ENCODE measurements at places on chromosomes 11 and 22.

- no peak for DNase-seq
Measured at GRCh38 chr11:85898456-85898855, 43.3 kb downstream of the CCDC83 start.

DNA sequence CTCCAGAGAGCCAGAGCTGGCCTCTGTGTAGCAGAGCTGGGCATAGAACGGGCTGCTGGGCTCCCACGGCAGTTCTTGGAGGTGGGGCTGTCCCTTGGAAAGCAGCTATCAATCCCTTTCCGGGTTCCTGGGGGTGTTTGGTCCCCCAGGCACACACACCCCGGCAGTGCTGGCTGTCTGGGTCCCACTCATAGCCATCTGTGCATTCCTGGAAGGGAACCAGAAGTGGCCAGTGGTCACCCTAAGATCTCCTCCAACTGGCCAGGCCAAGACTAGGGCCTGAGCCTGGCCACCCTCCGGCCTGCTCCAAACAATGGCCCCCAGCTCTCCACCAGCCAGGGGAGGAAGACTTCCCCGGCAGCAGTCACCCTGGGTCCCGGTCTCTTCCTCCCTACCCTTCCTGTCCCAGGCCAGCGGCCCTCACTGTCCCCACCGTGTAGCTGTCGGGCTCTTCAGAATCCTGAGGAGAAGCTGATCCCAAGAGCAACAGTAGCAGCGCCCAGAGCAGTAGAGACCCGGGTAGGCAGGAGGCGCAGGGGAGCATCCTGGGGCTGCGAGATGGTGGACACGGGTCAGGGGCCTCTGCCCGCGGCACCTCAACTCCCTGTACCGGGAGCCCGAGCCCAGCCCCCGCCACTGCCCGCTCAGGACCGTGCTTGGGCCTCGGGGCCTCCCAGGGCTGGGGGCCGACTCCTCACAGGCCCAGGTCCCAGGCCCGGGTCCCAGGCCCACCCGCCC lies 620 bp downstream of the EFEMP2 start:
- DNase-seq, result no peak

DNA sequence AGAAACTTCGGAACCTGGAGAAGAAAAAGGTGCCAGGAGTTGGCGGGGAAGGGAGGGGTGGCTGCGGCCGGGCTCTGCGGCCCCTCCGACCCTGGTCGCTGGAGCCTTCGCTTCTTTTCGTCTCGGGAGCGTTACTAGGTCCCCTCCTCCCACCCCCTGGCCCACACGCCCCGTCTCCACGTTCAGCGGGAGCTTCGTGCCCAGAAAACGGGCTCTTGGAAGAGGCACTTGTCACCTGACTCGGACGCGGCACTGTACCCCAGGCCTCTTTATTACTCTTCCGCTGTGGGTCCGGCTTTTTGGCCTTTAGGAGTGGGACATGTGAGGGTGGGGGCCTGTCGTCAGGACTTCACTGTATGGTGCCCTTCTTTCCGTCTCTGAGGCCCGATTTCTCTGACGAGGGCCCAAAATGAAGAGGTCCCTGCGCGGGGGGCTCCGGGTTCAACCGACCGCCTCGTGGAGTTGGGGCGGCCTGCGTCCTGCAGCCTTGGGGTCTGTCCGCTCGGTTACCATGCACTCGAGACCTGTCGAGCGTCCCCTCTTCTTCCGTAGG lies 1.2 kb downstream of the CAPRIN1 start:
- DNase-seq, result no peak

GRCh38 chr22:27513021-27513420 lies 288.5 kb downstream of the MN1 start:
- DNase-seq, result no peak

DNA sequence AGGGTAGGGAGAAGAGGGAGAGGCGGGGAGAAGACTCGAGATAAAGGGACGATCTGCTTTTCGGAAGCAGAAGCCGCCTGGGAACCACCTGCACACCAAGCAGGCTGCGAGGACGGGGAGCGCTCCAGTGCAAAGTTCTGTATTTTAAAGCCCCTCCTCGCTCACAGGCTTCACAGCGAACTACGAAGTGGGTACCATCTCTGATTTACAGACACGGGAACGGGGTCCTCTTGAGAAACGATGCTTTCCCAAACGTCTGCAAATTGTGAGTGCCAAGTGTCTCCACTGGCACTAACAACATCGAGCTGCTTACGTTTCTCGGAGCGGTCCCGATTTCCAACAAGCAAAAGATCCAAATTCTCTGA lies 700 bp upstream of the STX3 start:
- no peak for DNase-seq

DNA sequence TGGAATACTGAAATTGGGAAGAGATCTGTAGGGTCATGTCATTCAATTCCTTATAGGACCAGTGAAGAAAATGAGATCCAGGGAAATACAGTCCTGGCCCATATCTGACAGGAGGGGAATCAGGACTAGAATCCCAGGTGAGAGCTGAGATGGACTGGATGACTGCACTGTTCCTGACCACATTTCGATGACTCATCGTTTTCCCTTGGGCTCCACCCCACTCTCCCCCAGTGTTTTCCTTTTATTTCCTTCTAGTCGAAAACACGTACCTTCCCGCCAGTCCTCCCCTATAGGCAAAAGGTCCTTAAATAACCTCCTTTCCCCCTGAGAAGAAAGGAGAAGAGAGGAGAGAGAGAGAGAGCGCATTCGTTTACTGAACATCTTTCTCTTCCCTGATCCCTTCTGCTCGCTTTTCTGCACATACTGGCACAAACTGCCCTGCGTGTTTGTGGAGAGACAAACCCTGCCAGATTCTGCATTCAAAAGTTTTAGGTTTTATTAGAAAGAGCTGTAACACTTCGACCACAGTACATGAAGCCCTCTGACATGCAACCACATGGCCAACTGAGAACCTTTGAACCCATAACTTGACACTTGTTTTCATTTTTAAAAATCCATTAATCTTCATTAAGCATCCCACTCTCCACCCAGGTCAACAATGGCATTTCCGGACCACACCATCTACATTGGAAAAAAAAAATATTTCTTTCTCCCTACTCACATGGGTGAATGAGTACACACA lies 565.7 kb downstream of the METTL15 start:
- DNase-seq, result no peak

DNA sequence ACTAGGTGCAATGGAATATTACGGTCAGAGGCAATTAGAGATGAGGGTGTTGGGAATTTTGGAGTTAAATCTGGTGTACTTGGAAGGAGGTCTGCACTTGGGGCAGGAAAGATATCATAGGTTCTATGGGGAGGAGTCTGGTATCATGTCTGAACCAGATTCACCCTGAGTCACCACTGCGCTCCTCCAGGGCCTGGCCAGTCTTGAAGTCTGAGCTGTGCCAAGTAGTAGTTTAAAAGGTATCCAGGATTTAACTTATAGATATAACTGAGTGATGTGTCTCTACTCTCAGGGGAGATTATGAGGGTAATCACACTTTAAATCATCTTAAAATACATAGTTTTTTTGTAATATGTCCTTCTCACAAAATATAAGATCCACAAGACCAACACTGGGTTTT lies 6.6 kb downstream of the CNGA4 start:
- DNase-seq, result no peak

- DNase-seq, result no peak
Measured at GRCh38 chr11:62555464-62556107, 9.0 kb upstream of the AHNAK start.

GRCh38 chr22:49884503-49885260 lies 31.0 kb downstream of the ZBED4 start:
- DNase-seq, result no peak

- no peak for DNase-seq
Measured at GRCh38 chr22:47112994-47113852, 350.8 kb downstream of the TBC1D22A start.

DNA sequence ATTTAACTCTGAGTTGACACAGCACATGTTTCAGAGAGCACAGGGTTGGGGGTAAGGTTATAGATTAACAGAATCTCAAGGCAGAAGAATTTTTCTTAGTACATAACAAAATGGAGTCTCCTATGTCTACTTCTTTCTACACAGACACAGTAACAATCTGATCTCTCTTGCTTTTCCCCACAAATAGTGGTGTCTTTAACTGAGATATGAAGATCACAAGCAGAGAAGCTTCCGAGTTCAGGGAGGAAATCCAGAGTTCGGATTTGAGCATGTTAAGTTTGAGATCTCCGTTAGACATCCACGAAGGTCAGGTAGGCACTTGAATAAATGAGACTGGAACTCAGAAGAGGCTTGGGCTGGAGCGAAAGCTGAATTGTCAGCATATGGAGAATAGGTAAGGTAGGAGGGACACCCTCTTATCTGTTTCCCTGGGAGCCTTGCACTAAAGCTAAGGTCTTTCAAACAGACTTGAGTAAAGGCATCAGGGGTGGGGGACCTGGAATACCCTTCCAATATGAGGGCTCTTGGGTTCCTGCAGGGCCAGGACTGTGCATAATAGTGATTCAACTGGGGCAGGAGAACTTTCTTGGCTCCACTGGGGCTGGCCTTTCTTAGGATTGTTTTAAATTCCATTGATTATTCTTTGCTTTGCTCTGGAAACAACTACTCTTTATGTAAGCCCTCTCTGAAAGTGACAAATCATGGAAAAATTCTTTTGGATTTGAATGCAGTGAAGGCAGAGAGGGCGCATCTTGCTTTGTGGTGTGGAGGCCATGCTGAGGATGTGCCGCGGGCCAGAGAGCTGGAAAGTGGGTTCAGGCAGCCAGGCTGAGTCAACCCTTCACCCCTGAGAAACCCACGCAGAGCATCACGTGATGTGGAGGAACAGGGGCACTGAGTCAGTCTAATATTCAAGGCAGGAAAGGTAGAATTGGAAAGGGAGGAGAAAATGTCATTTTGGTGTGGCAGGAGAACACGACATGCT lies 62.7 kb upstream of the AMPD3 start:
- DNase-seq, result no peak

- no peak for DNase-seq
Measured at GRCh38 chr11:45089251-45089650, 57.2 kb upstream of the PRDM11 start.

- no peak for DNase-seq
Measured at GRCh38 chr22:19713650-19714311, 522 bp upstream of the SEPTIN5 start.

- peak; percentile 26 for DNase-seq
Measured at GRCh38 chr11:3049430-3050243, 7.6 kb downstream of the CARS1 start.

GRCh38 chr11:77967753-77968152 lies 26.7 kb downstream of the INTS4 start:
- DNase-seq, result no peak

- DNase-seq, result no peak
Measured at GRCh38 chr11:3163241-3163981, 1.7 kb downstream of the OSBPL5 start.

GRCh38 chr11:7485186-7486097 lies at the start of gene OLFML1:
Gene OLFML1 (plus strand): TSS chr11:7485506. CDS start chr11:7485876, 370 bp downstream.
- no peak for DNase-seq

- no peak for DNase-seq
Measured at GRCh38 chr11:61037441-61038093, 64.7 kb upstream of the CD5 start.

All from stimulated activated CD8-positive, alpha-beta memory T cell treated with anti-CD3 and anti-CD28 coated beads, Interleukin-7, amount 100 ng/mL, for 1 hour (primary cell).